ENCODE measurements at places on chromosomes 16 and 17.

DNA sequence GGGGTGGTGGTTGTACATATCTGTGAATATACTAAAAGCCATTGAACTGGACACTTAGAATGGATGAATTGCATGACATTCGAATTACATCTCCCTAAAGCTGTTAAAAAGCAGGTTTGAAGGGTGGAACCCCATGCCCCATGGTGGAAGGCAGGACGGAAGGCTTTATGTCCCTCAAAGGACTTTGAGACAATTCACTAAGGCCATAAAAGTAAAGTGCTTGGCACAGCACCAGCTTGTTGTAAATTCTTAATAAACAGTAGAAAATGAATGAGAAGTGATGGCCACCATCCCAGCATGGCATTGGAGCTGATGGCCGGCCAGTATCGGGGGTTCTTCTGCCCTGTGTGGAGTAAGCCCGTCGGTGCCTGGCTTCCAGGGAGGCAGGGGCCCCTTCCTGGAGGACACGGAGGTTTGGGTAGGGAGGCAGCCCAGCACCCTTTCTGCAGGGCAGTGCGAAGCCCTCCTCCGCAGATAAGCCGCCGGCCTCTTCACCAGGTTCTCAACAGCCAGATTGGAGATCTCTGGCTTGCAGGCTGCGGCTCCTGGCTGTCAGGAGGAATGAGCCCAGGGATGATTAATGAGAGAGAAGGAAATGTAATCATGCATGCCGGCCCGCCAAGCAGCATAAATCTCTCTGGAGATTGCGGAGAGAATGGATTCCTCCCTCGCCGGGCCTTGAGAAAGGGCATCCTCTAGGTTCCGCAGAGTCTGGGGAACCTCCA, 346.9 kb downstream of the FOXL1 start:
- H3K4me3 ChIP-seq, result no peak overlapping the region
- no peak for DNase-seq
- H3K4me1 ChIP-seq, result no peaks in the 10 kb centered on the region
- H3K36me3 ChIP-seq, result no peaks in the 10 kb centered on the region
- H3K27ac ChIP-seq, result no peak overlapping the region

- H3K27me3 ChIP-seq, result no peaks in the 10 kb centered on the region
- H3K27ac ChIP-seq, result no peak overlapping the region
- H3K4me1 ChIP-seq, result no peaks in the 10 kb centered on the region
- H3K4me3 ChIP-seq, result no peak overlapping the region
- DNase-seq, result no peak
Measured at GRCh38 chr16:87150262-87150661, 166.9 kb downstream of the C16orf95 start.

DNA sequence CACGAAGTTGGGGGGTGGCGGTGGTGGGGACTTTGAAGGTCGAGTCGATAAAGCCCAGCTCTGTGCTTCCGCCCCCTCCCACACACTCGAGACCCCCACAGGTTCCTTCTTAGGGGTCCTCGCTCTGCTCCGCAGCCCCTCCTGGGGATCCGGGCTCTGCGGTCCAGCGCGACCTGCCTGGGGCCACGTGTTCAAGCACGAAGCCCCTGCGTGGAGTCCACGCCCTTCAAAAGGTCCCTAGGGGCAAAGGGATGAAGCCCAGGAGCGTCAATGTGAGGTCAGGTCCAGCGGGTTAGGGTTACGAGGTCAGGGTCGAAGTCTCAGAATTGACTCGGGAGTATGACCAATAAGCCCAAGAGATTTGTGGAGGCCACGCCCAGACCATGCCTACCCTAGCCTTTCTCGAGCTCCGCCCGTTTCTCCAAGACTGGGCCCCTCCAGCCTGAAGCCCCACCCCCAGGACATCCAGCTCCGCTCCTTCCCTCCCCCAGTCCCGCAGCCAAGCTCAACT, 786 bp upstream of the CACNA1G start:
- DNase-seq, result no peak
- H3K4me1 ChIP-seq, result peaks cover 33% of the 10 kb centered on the region
- H3K27ac ChIP-seq, result no peak overlapping the region

- H3K4me3 ChIP-seq, result no peak overlapping the region
- H3K36me3 ChIP-seq, result no peaks in the 10 kb centered on the region
- DNase-seq, result no peak
- no peak overlapping the region for H3K27ac ChIP-seq
- H3K27me3 ChIP-seq, result no peaks in the 10 kb centered on the region
Measured at GRCh38 chr16:19771796-19772195, 53.7 kb downstream of the IQCK start.

- DNase-seq, result peak; percentile 1
- peak overlapping the region; percentile 50 for H3K4me3 ChIP-seq
- H3K27ac ChIP-seq, result no peak overlapping the region
- H3K27me3 ChIP-seq, result peaks cover 4% of the 10 kb centered on the region
- H3K4me1 ChIP-seq, result peaks cover 7% of the 10 kb centered on the region
Measured at GRCh38 chr17:43832168-43832975, 574 bp downstream of the MPP3 start.

DNA sequence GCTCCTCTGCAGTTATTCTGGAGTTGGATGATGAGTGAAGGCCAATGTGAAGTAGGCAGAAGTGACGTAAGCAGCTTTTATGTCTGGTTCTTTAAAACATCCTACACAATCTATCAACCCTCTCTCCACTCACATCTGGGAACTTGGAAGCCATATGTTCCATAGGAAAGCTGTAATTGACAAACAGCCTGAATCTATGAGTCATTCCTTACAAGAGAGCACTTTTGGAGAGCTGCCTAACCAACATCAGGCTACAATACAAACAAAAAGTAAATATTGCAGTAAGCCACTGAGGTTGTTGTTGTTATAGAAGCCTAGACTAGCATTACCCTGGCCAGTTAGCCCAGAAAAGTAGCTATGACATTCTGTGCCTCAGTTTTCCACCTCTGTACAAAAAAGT, 5.9 kb downstream of the CCL7 start:
- no peak overlapping the region for H3K27ac ChIP-seq
- H3K27me3 ChIP-seq, result peaks cover 6% of the 10 kb centered on the region
- no peaks in the 10 kb centered on the region for H3K4me1 ChIP-seq
- DNase-seq, result no peak

DNA sequence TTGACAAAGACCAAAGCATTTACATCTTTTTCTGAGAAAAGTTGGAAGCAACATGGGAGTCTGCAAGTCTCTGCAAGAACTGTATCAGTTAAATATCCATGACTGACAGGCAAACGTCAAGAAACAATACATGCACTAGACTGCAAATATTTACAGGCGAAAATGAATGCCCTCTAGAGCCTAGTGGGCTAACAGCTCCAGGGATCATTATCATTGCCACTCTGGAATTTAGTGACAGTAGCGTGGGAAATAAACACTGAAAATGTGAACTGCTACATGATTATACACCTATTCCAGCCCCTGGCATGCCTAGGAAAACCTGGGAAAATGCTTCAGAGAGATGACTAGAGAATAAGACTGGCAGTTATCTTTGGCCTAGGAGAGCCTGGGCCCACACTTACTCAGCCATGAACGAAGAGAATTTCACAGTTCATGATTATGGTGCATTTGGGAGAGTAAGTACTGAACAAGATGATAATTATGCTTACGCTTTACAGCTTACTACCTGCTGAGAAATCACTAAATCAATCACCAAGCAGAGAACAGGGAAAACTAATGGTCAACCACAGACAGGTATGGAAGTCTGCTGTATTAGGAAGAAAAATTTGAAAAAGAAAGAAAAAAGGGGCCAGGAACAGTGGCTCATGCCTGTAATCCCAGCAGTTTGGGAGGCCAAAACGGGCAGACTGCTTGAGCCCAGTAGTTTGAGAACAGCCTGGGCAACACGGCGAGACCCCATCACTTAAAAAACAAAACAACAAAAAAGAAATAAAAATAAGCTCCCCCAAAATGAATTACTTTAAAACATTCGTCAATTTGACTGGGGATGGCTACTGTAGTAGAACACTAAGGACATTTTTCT, 66.6 kb upstream of the CLEC18B start:
- H3K36me3 ChIP-seq, result peaks cover 71% of the 10 kb centered on the region
- no peaks in the 10 kb centered on the region for H3K27me3 ChIP-seq
- no peaks in the 10 kb centered on the region for H3K4me1 ChIP-seq
- H3K4me3 ChIP-seq, result no peak overlapping the region
- DNase-seq, result no peak
- no peak overlapping the region for H3K27ac ChIP-seq

DNA sequence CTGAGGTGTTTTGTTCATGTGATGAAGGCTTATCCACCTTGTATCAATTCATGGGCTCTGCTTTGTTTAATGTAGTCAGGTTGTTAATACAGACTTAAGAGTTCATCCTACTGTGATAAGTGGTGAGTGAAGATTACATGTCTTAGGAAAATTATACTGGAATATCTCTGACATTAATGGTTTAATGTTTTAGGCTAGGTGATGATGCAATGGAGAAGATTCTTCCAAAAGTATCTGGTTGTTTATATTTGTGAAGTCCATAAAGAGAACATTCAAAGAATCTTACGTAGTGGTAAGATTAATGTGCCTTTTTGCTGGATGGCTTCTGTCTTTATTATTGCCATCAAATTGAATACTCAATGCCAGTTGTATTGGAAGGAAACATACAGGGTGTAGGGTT, 236.4 kb downstream of the BCAS3 start:
- H3K4me3 ChIP-seq, result no peak overlapping the region
- DNase-seq, result no peak
- no peaks in the 10 kb centered on the region for H3K36me3 ChIP-seq
- H3K4me1 ChIP-seq, result no peaks in the 10 kb centered on the region

DNA sequence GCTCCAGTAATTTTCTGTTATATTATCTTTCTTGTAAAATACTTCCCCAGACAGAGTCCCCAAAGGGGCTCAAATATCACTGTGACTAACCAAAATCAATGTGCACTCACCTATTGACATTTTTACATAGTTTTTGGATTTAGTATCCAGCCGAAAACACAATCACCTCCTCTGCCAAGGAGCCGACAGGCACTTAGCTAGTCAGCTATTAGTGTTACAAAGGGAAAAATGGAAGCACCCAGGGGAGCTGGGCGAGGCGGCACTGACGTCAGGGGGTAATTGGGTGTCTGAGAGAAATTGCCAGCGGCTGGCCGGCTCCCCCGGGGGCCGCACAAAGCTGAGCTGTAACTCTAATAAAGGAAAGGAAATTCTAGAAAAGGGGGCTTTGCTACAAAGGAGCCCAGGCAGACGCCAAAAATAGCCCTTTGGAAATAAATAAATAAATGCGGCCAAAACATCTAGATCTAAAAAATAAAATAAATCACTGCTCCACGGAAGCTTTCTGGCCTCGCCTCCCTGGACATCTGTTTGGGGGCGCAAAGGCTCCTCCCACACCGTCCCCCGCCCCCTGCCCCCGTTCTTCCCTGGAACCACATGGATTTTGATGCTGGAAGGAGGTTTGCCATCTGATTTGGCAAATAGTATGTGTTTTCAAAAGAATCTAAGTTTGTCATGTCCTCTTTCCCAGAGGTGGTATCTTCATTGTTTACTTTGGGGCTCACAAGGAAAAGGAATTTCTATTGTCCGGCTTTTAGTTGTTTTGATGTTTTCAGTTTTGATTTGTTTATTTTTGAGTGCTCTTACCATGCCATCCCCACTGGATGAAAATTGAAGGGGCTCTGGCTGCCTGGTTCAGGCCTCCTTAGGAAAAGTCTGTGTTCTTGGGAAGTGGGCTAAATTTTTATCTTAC, 156.7 kb downstream of the ZNF423 start:
- H3K4me1 ChIP-seq, result no peaks in the 10 kb centered on the region
- no peak for DNase-seq
- no peak overlapping the region for H3K4me3 ChIP-seq
- H3K27me3 ChIP-seq, result no peaks in the 10 kb centered on the region
- no peak overlapping the region for H3K27ac ChIP-seq

- H3K4me1 ChIP-seq, result peaks cover 25% of the 10 kb centered on the region
- H3K27ac ChIP-seq, result no peak overlapping the region
- H3K27me3 ChIP-seq, result no peaks in the 10 kb centered on the region
- no peaks in the 10 kb centered on the region for H3K36me3 ChIP-seq
- no peak for DNase-seq
Measured at GRCh38 chr16:56278196-56278855, 87.0 kb downstream of the GNAO1 start.

- no peak for DNase-seq
- H3K4me1 ChIP-seq, result no peaks in the 10 kb centered on the region
- peaks cover 7% of the 10 kb centered on the region for H3K36me3 ChIP-seq
Measured at GRCh38 chr17:15456972-15457722, 10.3 kb downstream of the CDRT4 start.

- H3K27me3 ChIP-seq, result no peaks in the 10 kb centered on the region
- no peaks in the 10 kb centered on the region for H3K36me3 ChIP-seq
- H3K4me3 ChIP-seq, result no peak overlapping the region
- DNase-seq, result no peak
- no peak overlapping the region for H3K27ac ChIP-seq
- no peaks in the 10 kb centered on the region for H3K4me1 ChIP-seq
Measured at GRCh38 chr16:58269526-58269925, 25.3 kb downstream of the PRSS54 start.

GRCh38 chr17:78995761-78996451, 13.7 kb downstream of the CANT1 start:
- H3K4me1 ChIP-seq, result no peaks in the 10 kb centered on the region
- no peak for DNase-seq
- H3K36me3 ChIP-seq, result peaks cover 49% of the 10 kb centered on the region
- H3K4me3 ChIP-seq, result no peak overlapping the region
- H3K27ac ChIP-seq, result no peak overlapping the region

- peak overlapping the region; percentile 42 for H3K27ac ChIP-seq
- peak; percentile 79 for DNase-seq
- H3K27me3 ChIP-seq, result no peaks in the 10 kb centered on the region
- H3K36me3 ChIP-seq, result no peaks in the 10 kb centered on the region
- H3K4me3 ChIP-seq, result peak overlapping the region; percentile 87
Measured at GRCh38 chr16:68529931-68530701, 9.0 kb upstream of the ZFP90 start.

DNA sequence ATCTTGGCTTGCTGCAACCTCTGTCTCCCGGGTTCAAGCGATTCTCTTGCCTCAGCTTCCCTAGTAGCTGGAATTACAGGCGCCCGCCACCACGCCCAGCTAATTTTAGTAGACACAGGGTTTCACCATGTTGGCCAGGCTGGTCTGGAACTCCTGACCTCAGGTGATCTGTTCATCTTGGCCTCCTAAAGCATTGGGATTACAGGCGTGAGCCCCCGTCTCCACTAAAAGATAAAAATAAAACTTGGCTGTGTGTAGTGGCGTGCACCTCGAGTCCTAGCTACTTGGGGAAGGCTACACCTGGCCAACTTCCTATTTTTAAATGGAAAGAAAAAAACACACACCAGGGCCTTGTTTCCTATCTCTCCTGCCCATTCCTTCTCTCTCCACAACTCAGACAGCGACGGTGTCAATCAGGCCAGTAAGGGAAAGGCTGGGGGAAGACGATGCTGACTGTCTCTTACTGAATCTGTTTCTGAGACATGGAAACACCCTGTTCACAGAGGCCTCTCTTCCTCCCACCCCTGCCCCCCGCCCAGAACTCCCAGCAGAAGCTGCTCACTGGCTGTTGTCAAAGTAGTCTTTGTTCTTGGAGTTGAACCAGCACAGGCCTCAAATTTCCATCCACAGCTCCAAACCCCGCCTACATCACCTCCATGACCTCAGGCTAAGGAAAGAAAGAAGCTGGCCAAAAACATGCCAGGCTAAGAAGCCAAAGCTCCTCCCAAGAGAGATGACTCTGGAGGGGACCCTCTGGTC, 96.6 kb downstream of the NXN start:
- H3K27ac ChIP-seq, result no peak overlapping the region
- DNase-seq, result no peak
- H3K4me3 ChIP-seq, result no peak overlapping the region

GRCh38 chr17:63919311-63919723, 678 bp upstream of the GH1 start:
- peak; percentile 53 for DNase-seq
- H3K4me3 ChIP-seq, result no peak overlapping the region
- H3K36me3 ChIP-seq, result no peaks in the 10 kb centered on the region
- H3K27ac ChIP-seq, result no peak overlapping the region
